Hematopoietic multipotent progenitor cell treated with erythropoietin and hydrocortisone succinate and interleukin-3 and kit ligand, for 6 days (in vitro differentiated cells): ENCODE measurements at places on chromosomes 4 and X.

DNA sequence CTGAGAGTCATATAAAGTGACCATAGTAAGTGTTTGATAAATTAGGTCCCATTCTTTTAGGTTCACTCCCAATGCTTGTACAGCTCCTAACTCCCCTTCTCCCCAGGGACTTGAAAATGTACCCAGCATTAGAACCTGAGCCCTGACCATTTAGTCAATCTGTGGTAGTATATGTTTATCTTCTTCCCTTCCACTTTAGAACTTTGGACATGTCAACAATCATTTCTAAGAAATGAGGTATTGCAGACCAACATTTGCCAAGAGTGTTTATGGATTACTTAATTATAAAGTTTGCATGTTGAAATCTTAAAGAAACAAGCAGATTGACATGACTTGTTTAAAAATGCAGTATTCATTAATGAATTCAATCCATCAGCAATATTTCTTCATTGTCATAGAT is 26.0 kb downstream of the AFM start:
- no peak for DNase-seq

DNA sequence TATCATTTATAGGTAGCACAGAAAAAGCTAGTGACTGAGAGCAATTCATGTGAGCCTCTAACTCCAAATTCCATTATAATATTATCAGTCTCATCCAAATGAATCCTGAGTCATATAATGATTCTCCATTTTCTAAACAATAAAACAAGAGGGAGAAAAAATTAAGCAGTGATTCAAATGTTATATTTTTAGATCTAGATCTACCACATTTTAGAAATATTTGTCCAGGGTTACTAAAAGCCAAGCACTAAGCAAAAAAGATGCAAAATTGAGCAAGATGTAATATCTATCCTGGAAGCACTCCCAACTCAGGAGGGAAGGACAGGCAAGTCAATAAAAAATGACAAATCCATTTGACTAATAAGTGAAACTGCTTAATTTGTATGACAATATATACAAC is 172.8 kb downstream of the FBXW7 start:
- no peak for DNase-seq

GRCh38 chr4:159150821-159151390 is 48.0 kb downstream of the RAPGEF2 start:
- peak; percentile 94 for DNase-seq

DNA sequence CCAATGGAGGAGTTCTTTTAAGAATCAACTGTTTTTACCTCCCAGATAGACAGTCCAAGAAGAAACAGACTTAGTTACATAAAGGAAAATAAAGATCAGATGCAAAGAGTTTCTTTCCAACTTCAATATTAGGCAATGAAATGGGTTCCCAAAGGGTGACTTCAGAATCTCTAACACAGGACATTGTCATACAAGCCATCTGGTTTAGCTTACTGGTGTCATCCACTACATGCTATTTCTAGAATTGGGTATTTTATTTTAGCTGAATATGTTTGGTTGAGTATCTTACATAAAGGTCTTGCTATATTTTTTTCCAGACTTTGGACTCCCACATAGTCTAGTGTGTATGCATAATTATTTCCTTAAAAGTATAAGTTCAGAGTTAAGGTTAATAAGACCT is 162.1 kb upstream of the SLC7A11 start:
- DNase-seq, result no peak

- no peak for DNase-seq
Observed at GRCh38 chr4:145090380-145090779, 7.6 kb downstream of the ANAPC10 start.

DNA sequence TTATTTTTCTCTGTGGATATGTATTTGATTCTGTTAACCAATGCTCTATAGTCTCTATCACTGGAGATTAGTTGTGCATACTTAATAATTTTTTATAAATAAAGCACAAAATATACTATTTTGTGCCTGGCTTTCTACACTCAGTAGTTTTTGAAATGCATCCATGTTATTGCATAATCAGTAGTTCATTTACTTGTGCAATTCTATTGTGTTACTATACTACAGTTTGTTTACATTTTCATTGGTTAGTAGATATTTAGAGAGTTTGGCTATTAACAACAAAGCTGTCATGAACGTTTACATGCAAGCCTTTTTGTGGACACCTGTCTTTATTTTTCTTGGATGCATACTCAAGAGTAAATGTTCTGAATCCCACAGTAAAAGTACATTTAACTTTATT is 265.0 kb upstream of the FAT4 start:
- no peak for DNase-seq

DNA sequence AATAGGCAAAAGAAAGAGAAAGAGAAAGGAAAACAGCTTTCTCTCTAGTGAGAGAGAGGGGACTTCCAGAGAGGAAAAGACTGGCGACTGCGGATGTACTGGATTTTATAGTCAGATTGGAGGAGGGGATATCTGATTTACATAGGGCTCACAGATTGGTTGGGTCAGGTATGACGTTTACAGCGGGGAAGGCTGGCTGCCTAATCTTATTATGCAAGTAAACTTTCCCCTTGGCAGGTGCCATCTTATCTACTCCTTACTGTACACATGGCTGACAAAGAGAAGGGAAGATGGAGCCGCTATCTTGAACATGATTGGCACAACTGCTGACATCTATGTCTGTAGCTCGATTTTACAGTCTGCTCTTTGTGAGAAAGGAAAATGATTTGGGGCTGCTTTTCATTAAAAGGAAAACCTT is 25.4 kb downstream of the RBPJ start:
- no peak for DNase-seq

GRCh38 chr4:151931563-151931962 is 170.8 kb upstream of the GATB start:
- no peak for DNase-seq

- no peak for DNase-seq
Observed at GRCh38 chr4:74267998-74268606, 40.2 kb upstream of the EPGN start.

DNA sequence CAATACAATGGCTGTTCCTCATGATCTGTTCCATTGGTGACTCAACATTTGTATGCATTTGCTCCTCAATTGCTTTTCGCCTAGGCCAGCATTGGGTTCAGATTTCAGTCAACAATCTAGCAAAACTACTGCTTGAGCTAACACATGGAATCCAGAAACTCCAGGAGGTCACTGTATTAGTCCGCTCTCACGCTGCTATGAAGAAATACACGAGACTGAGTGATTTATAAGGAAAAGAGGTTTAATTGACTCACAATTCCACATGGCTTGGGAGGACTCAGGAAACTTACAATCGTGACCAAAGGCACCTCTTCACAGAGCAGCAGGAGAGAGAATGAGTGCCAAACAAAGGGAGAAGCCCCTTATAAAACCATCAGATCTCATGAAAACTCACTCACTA is 67.1 kb downstream of the RXFP1 start:
- no peak for DNase-seq

DNA sequence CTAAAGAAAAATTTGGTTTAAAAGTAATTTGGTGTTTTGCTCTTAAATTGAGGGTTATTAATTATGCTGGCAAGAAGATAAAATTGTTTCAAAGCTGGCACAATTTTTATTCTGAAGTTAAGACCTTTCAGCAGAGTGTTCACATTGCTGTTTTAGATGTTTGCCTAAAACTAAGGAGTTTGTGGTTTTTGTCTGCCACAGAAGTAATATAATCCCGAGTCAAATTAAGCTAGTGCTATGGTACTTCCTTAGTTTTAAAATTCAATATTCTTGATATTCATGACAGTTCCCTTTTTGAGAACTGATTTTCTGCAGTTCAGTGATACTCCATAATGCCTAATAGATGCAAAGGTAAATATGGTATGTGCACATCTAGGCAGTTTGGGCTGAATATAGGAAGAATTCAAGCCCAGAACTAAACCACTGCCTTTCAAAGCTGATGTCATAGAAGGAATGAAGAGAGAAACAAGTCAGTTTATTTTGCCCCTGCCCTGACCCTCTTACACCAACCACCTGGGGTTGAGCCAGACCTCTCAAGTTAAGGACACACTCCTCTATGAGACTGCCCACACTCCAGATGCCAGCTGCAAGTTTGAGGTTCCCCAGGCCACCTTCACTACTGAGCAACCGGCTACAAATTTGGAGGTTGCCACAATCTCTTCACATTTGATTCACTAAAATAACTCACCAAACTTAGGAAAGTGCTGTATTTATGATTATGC is 32.1 kb upstream of the VEGFC start:
- no peak for DNase-seq

DNA sequence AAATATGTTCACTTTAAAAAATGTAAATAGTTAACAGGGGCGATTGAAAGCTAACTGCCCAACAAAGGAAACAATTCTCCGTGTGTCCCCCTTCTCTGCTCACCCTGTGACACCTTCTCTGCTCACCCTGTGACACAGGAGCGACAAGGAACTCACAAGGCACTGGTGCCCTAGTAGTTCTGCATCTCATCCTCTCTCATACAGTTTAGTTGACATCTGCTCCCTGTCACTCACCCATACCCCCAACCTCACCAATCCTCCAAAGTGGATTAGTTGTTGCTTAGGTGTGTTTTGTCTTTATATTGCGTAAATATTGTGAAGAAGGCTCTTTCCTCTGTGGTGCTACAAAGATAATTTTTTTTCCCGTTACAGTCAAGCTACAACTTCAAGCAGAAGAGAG is 46.4 kb downstream of the NUDT6 start:
- DNase-seq, result no peak

- DNase-seq, result no peak
Observed at GRCh38 chr4:8128100-8128856, 30.3 kb downstream of the ABLIM2 start.

DNA sequence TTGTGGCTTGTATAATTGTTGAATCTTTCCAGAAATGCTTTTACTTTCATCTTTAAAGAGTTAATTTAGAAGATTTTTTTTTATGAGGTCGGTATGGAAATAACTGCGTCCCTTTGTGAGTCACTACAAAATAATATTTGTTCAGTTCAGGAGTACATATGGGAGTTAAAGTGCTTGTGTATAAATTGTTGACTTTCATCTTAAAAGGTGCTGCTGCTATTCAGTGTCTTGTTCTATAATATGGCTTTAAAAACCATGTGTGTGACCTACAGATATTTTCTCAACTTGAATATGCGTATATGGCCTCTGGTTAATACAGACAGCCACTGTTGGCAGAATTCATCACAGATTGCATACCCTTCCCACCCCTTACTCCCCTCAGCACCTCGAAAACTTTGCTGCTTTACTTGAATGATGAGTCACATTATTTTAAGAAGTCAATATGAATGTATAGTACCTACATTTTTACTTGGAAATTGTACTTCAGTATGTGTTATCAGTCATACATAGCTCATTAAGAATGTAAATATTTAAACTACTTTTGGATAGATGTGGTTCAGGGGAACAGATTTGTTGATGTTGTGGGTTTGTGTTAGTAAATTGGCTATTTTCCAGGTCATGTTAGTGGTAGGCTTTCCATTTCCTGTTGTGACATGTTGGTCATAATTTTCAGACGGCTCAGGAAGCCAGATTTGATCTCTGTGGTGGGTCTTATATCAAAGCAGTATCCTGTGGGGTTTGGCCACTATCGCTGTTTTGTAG is 1.5 kb downstream of the CLCN3 start:
- DNase-seq, result peak; percentile 91

DNA sequence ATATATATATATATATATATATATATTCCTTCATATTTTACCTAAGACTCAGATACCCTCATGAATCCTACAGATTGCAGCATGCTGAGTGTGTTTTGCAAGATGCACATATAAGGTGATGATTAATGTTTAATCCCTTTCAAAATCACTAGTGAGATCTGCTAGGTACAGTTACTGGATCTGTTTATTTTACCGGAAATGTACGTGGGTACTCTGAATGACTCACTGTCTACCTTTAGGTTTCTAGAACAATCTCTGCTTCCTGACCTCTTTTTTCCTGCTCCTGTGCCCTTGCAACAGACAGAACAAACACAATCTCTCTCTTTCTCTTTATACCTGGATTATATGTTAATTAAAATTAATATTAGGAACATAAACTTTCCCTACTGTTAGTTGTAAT is 379.6 kb downstream of the FAM133A start:
- no peak for DNase-seq

GRCh38 chr4:113921089-113921794 is 58.2 kb downstream of the ARSJ start:
- no peak for DNase-seq

GRCh38 chr4:98055800-98056501 is 87.3 kb downstream of the STPG2 start:
- DNase-seq, result peak; percentile 1

- DNase-seq, result no peak
Observed at GRCh38 chrX:7198499-7198898, 50.5 kb upstream of the PUDP start.

DNA sequence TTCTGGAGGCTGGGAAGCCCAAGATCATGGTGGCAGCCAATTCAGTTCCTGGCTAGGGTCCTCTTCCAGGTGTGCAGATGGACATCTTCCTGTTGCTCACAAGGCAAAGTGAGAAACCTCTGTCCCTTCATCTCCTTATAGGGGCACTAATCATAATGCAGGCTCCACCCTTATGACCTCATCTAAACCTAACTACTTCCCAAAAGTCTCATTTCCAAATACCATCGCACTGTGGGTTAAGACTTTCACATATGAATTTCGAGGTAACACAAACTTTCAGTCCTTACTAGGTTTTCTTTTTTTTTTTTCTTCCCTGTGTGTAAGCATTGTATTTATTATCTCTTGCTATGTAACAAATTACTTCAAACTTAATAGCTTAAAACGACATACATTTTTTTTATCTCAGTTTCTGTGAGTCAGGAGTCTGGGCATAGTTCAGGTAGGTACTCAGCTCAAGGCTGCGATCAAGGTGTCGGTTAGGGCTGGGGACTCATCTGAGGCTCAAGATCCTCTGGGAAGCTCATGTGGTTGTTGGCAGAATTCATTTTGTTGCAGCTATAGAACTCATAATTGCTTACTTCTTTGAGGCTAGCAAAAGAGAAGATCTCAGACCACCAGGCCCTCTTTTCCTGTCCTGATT is 204.7 kb upstream of the STK26 start:
- no peak for DNase-seq

DNA sequence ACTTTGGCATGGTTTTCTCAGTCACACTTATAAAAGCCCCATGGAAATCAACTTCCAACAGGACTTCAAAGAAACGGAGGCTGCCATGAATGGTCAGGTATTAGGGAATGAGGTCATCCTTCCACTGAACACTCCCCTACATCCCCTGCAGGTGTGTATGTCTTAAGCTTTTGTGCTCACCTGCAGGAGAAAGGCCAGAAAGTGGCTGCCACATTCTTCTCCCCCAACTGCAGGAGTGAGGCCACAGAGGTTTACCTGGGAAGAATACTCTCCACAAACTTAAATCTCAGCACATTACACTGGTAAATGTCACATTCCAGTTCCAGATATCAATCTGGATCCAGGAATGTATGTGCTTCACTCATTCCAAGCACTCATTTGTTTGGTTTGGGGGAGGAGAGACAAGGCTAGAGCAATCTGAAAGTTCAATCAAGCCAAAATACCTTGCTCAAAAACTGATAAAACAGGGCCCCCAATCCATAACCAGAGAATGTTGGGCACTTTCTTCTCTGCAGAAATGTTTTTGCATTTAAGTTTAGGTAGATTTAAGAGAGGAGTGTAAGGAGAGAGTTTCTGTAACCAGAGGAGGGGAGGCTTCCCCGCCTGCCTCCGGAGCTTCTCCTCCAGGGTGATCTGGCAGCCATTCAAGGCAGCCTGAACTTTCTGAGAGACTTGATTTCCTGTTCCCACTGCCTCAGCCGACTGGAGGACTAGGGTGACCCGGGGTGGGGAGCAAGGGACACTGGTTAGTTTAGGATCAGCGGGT is 15.4 kb downstream of the FAM9C start:
- DNase-seq, result no peak

- no peak for DNase-seq
Observed at GRCh38 chr4:38762560-38762959, 20.2 kb downstream of the TLR10 start.
